ENCODE measurements at places on chromosomes 7 and 10.

DNA sequence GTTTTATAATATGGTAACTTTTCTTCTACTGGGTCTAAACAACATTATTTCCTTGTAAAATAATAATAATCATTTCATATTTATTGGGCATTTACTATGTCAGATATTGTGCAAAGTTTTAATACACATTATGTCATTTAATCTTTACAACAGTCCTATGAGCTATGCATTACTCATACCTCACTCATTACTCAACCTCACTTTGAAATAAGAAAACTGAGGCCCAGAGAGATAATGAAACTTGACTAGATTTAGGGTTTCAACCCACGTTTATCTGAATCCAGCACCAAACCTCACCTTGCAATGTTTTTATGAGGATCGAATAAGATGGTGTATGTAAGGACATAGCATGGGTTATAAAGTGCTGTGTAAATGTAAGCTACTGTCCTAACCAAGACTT lies 153.2 kb upstream of the SLC13A1 start:
- no peak for DNase-seq

DNA sequence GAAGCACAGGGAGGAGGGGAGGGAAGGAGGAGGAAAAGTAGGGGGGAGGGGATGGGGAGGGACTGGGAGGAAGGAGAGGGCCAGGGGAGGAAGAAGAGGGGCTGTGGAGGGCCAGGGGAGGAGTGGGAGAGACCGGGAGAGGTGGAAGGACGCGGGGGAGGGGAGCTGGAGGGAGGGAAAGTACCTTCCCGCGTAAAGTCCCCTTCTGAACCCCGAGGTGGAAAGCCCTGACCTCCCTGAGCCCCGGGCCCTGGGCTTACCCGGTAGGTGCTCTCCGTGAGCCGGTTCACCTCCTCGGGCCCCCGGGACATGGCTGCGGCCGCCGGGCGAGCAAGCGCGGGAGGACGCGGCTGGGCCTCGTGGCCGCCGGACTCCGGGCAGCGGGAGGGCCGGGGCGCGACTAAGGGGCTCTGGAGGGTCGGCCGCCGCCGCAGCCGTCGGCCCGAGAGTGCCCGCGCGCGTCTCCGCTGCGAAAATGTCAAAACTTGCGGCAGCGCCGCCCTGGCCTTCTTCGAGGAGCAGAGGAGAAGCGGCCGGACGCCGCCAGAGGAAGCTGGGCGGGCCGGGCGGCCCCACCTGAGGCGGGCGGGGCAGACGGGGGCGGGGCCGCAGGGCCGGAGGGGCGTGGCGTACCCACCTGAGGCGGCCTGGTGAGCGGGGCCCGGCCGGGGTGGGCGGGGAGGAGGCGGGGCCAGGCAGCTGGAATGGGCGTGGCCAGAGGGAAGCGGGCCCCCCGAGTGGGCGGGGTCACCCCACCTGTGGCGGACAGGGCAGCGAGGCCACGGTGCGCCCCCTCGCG lies at the start of gene BAIAP2L1:
Gene BAIAP2L1, minus strand, starts transcription at position 549 of the 799 bp plus-strand sequence. Its CDS starts 238 bp downstream, at position 311.
- peak; percentile 11 for DNase-seq

GRCh38 chr7:37421861-37422500 lies 26.7 kb downstream of the ELMO1 start:
- DNase-seq, result no peak

GRCh38 chr10:97463363-97464132 lies 17.6 kb downstream of the ZDHHC16 start:
- peak; percentile 43 for DNase-seq

DNA sequence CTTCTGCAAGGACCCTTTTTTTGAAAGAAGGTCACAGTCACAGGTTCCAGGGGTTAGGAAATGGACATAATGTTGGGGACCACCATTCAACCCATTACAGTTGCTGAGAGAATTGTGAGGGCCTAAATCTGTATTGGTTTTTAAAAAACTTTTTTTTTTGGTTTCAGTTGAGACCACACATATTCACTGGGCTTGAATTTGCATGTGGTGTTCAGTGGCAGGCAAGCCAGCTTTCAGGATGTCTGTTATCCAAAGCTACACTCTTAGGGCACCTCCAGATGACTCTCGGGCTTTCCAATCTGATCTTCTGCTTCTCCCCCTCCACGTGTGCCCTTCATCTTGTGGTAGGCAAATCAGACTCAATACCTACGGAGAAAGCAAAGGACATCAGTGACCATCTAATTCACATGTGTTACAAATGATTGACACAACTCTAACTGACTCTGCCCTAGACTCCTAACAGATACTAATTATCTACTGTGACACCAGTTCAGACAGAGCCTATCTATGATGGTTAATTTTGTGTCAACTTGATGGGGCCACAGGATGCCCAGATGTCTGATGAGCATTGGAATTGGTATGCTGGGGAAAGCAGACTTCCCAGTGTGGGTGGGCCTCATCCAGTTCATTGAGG lies 93.3 kb upstream of the ELMO1 start:
- no peak for DNase-seq

- DNase-seq, result peak; percentile 55
Observed at GRCh38 chr10:63720072-63720537, 198.9 kb downstream of the REEP3 start.

GRCh38 chr7:114026486-114027089 lies 107.8 kb upstream of the PPP1R3A start:
- DNase-seq, result peak; percentile 74

DNA sequence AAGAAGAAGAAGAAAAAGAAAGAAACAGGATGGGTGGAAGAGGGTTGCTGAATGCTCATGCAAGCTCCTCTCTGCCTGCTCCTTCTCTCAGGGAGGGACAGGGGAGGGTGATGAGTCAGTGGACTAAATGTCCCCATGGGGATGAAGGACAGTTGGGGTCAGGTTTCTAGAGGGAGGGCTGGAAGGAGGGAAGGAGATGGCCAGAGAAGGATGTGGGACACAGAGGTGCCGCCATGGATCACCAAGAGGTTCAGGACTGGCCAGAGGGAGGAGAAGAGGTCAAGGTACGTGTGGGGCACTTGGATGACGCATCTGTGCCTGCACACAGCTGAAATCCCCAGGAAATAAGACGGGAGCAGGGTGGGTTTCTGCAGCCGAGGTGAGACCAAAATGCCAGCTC lies 88.9 kb upstream of the GTF2I start:
- DNase-seq, result no peak

DNA sequence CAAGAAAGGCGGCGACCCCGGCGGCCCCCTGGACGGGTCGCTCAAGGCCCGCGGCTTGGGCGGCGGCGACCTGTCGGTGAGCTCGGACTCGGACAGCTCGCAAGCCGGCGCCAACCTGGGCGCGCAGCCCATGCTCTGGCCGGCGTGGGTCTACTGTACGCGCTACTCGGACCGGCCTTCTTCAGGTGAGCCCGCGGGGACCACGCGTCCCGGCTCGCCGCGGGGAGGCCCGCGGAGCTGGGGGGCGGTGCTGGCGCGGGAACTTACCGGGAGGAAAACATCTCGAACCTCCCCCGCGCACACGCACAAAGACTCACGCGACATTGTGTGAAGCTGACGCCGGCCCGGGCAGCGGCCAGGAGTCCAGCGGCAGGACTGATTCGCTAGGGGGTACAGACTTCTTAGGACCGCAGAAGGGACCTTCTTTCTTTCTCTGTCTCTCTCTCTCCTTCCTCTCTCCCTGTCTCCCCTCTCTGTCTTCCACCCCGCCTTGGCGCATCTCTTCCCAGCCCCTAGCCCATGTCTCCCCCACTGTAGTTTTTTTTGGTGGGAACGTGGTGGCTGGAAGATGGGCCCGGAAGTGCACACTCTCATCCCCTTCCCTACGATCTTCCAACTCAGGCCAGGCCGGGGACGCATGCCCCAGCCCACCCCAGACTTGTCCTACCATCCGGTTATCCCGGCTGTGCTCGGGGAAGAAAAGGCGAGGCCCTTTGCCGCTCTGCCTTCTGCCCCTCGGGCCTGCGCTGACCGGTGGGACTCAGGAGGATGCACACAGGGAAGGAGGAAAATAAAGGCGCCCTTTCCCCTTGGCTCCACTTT lies 1.2 kb downstream of the EN2 start:
- no peak for DNase-seq

- no peak for DNase-seq
Observed at GRCh38 chr10:34237898-34238455, 577.1 kb downstream of the PARD3 start.

GRCh38 chr7:128878226-128879105 lies 15.8 kb downstream of the ATP6V1F start:
- no peak for DNase-seq

GRCh38 chr10:32239769-32240168 lies 107.2 kb downstream of the EPC1 start:
- DNase-seq, result peak; percentile 7

DNA sequence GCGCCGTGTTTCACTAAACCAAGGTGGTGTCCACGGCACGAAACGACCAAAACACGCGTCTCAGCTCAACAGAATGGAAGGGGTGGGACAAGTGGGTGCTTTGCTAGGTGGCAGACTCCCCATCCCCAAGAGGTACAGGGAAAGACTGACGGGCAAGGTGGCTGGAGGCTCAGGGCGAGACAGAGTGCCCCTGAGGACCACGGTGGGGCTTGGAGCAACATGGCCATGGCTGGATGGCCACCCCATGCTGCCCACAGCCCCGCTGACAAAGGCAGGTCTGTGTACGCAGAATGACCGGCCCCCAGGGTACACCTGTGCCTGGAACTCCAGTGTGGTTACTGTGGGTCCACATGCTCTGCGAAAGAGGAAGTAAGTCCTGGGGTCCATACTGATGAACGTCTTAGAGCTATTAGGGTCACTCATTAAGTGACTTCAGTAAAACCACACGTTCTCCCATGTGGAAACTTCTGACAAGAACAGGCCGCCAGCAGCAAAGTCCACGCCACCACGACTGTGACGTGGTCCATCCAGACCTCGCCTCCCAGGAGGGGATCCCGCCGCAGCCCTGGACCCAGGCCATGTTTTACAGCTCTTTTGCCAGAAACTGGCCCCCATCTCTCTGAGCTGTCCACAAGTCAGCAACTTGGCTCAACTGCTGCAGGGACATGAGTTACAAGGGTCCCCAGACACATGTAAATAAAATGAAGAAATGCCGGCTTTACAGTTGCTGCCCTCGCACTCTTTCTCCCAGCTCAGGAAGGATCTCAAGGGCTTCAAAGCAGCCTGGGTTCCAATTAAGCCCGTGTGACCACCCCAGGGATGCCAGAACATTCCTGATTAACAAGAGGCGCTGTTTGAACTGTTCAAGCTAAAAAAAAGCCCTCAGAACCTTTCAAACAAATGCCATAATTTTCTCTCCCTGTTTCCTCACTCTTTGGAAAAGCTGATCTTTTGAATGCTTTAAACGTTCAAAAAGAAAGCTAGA lies 66.8 kb downstream of the MAD1L1 start:
- DNase-seq, result no peak

GRCh38 chr10:5492322-5492855 lies 7.0 kb downstream of the CALML5 start:
- DNase-seq, result no peak

DNA sequence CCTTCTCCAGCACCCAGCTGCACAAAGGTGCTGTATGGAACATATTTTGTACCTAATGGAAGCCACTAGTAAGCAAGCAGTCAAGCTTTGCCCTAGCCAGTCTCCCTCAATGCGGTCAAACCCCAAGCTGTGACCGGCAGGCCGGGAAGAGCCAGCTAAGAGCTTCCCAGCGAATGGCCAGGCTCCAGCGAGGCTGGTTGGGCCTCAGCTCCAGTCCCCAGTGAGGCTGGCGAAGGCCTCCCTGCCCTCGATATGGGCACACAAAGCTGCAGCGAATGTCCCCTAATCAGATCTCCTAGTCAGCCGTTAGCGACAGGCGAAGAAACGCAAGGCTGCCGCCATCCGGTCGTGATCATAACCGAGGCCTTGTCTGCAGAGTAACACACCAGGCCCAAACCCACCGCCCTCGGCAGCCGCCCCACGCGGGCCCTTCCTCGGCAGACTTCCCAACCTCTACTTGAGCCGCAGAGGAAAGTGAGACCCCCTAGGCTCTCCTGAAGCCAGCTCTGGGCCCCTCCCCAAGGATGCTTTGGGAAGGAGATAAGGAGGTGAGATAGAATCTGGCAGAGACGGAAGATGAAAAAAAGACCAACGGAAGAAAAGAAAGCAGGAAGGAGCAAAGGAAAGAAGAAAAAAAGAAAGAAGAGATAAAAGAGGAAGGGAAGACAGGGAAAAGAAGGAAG lies 3.1 kb upstream of the HOXA9 start:
- peak; percentile 39 for DNase-seq

DNA sequence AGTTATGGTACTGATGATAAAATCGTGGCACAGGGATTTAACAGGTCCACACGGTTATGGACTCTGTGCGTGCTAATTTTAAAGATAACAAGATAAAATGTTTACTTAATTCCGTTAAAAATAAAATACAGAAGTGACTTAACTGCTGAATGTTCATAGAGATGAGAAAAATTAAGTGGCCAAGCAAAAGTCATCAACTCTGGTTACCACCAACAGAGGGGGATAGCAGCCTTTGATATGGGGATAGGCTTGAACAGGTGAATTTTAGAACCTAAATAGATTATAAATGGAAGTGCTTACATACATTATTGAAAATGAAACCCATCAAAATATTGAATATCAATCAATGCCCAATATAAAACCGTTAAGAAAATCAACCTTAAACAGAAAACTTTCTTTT lies 245.0 kb downstream of the WDR37 start:
- no peak for DNase-seq

- peak; percentile 16 for DNase-seq
Observed at GRCh38 chr7:44580945-44581878, 819 bp downstream of the TMED4 start.

DNA sequence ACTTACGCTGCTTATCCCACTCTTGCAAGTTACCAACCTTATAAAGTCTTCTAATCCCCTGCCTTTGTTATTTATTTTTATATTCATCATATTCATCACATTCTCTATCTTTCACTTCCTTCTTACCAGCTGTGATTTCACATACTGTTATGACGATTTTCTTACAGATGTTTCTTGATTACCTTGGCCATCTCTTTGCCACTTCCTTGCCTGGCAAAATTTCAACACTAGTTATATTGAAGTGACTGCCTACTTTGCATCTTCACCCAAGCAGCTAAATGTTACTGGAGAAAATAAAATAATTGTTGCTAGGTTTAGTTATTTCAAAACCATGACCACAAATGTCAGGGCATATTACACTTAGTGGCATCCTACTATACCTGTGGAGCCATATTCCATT lies 8.8 kb upstream of the STEAP4 start:
- DNase-seq, result no peak

GRCh38 chr10:84908491-84908890 lies 580.1 kb downstream of the CCSER2 start:
- DNase-seq, result no peak

- DNase-seq, result no peak
Observed at GRCh38 chr7:117157241-117158209, 165.3 kb downstream of the WNT2 start.

- DNase-seq, result no peak
Observed at GRCh38 chr7:149626972-149627371, 129.4 kb upstream of the ZNF746 start.

- DNase-seq, result no peak
Observed at GRCh38 chr10:111113961-111114757, 37.3 kb downstream of the ADRA2A start.

- peak; percentile 66 for DNase-seq
Observed at GRCh38 chr7:16989811-16990413, 108.1 kb upstream of the AGR3 start.

GRCh38 chr7:29239638-29240037 lies 45.1 kb downstream of the CHN2 start:
- DNase-seq, result peak; percentile 42

- peak; percentile 43 for DNase-seq
Observed at GRCh38 chr10:15744217-15744865, 24.6 kb upstream of the ITGA8 start.

GRCh38 chr7:151524845-151525244 lies 5.2 kb upstream of the RHEB start:
- DNase-seq, result no peak

- no peak for DNase-seq
Observed at GRCh38 chr7:98238076-98238475, 14.0 kb downstream of the TECPR1 start.

GRCh38 chr10:4256971-4257370 lies 472.0 kb upstream of the KLF6 start:
- DNase-seq, result no peak

Measured in inflammatory macrophage (primary cell).